ENCODE measurements at places on chromosomes 16 and 17.
A peak's percentile ranks its signal among the peaks of the same experiment; 100 is the strongest.

DNA sequence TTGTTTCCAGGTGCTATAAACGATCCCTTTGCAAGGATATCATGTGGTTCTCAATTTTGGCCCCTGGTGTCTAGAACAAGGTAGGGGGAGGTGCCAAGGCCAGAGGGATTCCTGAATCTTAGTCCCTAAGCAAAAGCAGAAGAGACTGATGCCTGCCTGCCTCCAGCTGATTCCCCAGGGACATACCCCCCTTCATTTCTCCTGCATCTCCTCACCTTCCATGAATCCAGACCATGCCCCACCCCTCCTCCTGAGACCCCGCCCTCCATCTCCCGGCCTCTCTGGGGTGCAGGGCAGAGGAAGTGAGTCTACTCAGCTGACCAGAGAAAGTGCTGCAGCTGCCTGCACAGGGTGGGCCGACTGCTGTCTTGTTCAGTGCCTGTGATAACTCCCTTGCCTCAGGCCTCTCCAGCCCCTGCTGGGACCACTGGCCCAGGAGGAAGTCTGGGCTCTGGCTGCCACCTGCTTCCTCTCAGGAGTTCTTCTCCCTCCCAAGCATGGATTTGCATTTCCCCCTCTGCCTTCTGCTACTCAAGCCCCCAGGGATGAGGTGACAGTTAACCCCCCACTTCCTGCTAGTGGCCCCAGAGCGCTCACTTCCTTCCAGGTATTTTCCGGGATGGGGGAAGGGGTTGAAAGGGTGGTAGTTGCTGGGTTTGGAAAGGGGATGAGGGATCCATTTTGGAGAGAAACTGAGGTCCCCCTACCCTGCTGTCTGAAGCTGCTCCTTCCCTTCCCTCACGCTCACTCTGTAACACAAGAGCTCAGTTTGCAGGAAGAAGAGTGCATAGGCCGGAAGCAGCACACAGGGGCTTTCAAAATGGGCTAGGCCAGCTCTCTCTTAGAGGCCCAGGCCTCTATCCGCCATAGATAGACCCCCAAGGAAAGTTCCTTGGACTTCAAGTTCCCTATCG is 10.5 kb upstream of the TSPOAP1 start:
- peak; percentile 54 for DNase-seq

- peak; percentile 49 for DNase-seq
These were observed 109.9 kb downstream of the METRNL start for GRCh38 chr17:83189044-83190003.

DNA sequence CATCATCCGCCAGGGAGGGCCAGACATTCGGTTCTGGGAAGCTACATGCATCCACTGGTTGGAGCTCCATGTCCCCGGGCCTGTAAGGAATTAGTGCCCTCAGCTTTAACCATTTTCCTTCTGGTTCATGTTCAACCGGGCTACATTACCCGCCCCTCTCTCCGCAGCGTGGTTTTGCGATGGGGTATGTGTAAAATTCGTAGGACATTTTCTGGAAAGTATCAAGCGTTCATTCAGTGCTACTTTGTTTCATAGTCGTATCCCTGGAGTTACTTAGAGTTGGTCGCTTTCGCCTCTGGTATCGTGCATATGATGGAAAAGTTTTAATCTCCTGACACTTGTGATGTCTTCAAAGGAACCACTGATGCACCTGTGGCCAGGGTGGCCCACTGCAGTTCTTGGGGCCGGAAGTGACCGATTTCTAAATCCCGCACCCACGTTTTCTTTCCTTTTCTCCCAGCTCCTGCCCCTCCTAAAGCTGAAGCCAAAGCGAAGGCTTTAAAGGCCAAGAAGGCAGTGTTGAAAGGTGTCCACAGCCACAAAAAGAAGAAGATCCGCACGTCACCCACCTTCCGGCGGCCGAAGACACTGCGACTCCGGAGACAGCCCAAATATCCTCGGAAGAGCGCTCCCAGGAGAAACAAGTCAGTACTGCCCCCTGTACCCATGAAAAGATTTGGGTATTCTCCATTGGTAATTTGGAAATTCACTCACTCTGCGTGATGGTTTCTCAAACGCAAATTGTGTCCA is 637 bp downstream of the RPL23A start:
- DNase-seq = no peak

DNA sequence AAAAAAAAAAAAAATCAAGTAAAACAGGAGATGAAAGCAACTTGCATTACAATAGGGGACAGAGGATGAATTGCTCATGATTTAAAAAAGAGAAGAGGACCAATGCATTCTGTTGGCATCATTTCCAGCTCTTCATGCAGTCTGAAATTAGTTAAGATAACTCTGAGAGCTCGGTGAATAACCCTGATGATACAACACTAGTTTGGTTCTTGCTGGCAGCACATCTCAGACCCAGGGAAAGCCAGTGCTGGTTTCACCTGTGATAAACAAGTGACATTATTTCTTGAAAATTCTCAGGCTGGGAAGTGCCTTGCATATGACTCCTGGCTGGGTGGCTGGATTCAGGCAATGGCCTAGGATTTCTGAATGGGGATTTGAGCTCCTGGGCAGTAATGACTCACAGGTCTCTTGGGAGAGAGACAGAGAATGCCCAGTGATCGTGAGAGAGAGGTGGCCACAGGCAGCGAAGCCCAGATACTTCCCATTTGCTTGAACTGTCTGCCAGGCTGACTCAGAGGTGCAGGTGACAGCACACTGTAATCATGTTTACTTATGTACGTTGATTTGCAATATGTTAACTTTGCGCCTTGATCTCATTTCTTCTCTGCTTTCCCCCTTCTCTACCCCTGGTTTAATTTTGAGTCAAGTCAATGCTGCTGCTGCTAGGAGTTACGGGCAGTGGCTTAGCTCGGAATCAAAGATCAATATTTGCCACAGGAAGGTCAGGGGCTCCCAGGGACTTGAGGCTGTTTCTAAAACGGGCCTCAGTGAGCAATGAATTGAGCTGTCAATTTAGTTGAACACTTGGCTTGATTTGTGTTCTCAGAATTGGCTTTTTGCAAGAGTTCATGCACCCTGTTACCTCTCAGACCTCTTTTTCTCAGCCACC is 27.1 kb downstream of the ARSG start:
- peak; percentile 19 for DNase-seq

DNA sequence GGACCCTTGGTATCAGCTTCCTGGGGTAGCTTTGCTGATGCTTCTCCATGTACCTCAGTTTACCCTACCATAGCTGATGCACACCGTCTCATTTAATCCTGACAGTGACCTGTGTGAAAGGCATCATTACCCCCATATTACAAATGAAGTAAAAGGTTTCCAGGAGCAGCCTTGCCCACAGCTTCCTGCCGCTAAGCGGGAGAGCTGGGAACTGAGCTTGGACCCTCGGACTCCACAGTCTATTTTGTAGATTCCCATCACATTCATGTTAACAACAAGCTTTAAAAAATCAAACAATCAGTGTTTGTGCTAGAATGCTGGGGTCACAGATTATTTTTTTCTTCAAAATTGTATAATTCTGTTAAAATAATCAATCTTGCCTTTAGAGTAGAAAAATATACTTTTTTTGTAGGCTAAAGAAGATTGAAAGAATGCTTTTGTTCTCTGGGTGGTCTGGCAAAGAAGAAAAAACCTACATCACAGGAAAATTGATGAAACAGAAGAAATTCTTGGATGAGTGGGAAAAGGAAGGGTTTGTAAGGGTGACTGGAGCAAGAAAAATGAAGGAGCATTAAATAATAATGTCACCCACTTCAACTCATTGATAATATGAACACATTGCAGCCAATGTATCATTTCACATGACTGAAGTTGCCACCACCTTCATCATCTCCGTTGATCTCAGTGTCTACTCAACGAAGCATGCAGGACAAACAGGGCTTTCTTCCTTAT is 9.5 kb upstream of the USP10 start:
- DNase-seq = no peak

DNA sequence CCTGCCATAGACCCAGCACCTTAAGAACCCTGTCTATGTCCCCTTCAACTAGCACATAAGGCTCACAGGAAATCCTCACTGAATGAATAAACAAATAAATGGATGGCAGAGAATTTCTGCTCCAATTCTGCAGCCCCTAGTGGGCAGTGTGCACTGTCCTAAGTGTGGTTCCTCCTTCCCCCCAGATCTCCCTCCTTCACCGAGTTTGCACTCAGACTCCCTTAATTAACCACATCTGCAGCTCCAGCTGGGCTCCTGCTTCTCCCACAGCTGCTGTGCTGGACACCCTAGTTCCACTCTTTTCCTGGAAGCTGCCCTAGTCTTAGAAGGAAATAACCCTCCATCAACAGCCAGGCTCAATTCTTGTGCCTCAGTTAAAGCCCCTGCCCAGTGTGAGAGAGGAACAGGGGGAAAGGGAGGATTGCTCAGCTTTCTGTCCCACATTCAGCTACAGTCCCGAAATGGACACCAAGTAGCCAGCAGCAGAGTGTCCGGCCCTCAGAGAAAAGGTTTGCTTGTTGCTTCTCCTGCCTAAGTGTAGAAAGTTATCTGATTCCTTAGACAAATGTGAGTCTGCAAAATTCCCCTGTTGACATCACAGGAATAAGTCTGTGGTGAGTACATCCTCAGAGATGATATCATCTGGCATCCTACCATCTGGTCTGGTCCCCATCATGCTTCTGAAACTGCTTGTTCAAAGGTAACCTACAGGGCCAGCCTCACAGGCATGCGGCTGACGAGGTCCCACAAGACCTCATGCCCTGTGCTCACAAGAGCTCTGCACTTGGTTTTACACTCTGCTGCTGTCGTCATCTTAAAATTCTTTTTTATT is 12.3 kb downstream of the LRRC3C start:
- peak; percentile 92 for DNase-seq

- peak; percentile 40 for DNase-seq
These were observed 4.7 kb downstream of the ZPBP2 start for GRCh38 chr17:39872751-39873150.

- DNase-seq = no peak
These were observed 65.7 kb downstream of the MPRIP start for GRCh38 chr17:17107891-17108431.

DNA sequence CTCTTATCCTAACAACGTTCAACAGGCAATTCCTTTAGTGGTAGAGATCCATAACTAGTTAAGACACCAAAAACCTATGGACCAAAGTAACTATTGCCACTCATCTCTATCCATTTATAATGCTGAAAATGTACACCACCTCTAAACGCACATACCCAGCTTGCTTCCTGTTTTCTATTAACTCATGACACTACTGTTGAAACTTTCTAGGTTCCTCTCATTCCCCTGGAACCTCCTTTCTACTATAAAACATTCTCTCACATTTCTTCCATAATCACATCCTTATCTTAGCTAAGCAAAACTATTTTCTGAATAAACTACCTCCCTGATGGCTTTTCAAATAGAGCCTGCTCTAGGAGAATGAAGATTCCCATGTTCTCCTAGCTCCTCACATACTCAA is 42.9 kb upstream of the KSR1 start:
- no peak for DNase-seq

GRCh38 chr16:17396762-17397498 is 73.8 kb downstream of the XYLT1 start:
- DNase-seq = peak; percentile 45

- DNase-seq = no peak
These were observed 11.8 kb upstream of the FOXK2 start for GRCh38 chr17:82507631-82508175.

All from HFFc6 (cell line).